BJ (cell line): ENCODE measurements at places on chromosomes 7 and 10. TPM values are rescaled to one million over a fixed set of nuclear protein-coding genes. Genes with fewer than 3 reads are reported as not detected.

GRCh38 chr10:79434821-79435251, 10.6 kb downstream of the ZCCHC24 start:
- DNase-seq = no peak

DNA sequence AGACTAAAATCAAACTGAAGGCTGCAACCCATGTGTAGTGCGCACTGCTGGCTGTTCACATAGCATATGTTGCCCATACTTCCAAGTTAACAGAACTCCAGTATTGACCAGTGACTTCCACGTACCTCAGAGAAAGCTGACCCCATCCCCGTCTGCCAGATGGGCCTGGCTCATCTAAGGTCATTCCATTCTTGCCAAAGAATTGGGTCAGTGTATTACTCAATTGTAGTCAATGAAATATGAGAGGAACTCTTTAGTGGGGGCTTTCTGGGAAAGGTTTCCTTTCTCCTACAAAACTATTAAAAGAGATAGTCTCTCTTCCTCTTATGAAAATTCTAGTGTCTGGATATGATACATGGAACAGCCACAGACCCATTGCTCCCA, 238.6 kb downstream of the COBL start:
- no peak for DNase-seq

ZYX gene
- polyA plus RNA-seq = 44.8 and 69.9 TPM in 2 replicates

DNA sequence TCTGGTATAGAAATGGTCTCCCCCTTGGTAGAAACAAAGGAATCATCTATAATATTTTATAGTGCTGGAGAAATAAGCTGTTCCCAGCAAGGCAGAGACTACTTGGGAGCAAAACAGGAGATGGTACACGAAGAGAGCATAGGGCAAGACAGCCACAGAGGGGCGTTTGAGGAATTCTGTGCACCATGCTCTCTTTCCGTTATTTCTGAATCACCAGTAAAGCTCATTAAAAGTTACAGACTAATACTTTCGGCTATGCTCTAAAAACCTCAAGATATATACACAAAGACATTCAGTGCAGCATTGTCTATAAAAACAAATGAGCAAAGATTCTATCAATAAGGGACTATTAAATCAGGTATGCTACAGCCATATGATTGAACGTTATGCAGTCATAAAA, 68.5 kb upstream of the FHIP2A start:
- DNase-seq = peak; percentile 57

- no peak for DNase-seq
These were observed 2.0 kb downstream of the PPP1R17 start for GRCh38 chr7:31688996-31689395.

GRCh38 chr7:78170815-78171214, 372.2 kb downstream of the PHTF2 start:
- DNase-seq = no peak

PAPSS2 gene
- 133 and 136 TPM in 2 replicates for polyA plus RNA-seq

EN2 gene
- polyA plus RNA-seq = not detected in 2 replicates

DNA sequence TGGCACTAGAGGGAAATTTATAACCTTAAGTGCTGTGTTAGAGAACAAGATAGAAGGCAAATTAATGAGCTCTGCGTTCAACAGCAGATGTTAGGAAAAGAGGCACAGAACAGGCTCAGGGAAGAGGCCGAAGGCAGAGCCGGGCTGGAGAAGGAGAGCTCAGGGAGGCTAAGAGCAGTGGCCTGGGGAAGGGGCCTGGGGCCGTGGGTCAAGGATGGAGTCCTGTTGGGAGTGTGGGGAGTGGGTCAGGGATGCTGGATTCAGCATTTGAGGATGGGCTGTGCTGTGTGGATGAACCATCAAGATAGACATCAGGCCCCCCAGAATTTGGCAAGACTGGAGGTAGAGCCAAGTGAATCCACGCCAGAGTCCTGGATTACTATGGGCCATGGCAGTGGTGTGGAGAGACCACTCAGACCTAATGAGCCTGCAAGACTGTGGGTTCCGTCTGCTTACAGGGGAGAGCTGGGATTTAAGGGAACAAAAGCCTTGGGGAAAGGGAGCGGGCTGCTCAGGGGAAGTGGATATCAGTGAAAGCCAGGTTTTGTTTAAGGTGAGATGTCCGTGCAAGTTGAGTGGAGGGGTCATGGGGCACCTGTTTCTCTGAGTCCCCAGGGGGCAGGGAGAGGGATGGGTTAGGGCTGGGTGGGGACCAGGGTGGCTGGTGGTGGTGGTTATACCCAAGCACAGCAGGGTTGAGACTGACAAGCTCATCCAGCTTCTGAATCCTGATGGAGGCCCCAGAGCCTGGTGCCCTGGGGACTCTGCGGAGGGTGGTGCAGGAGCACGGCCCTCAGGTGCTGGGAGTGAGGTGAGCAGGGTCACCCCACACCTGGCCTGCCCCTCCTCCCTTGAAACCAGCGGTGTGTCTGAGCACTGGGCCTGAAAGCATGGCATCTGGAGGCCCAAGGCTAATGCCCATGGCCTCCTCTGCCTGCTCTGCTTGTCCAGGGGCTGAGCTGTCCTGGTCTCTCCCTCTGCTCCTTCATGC, 101.7 kb downstream of the BMS1 start:
- DNase-seq = no peak

DNA sequence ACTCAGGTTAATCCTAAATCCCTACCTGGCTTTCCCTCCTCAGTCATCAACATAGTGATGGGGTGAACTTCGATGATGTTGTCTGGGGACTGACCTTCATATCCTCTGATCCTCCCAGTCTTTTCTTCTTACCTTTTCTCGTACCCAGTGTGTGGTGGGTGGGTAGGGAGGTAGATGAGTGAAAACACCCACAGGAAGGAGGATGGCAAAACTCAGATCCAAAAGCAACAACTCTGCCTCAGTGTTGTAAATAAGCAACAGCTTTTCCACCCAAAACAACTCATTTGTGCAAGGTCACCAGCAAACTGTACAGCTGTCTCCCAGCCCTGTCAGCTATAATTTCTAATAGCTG, 38.6 kb downstream of the VOPP1 start:
- no peak for DNase-seq

DNA sequence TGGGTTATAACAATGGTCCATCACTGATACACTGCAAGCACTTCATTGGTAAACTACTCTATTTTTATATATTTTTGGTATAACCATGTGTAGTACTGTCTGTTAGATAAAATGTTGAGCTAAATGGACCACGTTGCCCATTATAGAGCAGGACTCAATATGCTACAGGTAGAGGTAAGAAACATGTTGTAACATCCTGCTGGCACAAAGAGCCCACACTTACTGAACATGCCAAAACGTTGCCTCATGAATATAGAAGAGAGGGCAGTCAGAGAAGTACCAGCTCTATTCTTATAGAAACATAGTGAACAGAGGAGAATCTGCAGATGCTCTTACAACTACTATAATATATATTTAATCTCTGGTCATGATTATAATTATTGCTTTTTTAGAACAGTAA, 18.4 kb upstream of the MET start:
- no peak for DNase-seq

- DNase-seq = no peak
These were observed 498.1 kb downstream of the KIF20B start for GRCh38 chr10:90199513-90199912.

IFIT1B gene
- polyA plus RNA-seq = not detected in 2 replicates
